ENCODE measurements at places on chromosomes 3 and 15. TPM values are rescaled to one million over a fixed set of nuclear protein-coding genes. Genes with fewer than 3 reads are reported as not detected.

- no peak for DNase-seq
These were observed 55.8 kb downstream of the PRKCI start for GRCh38 chr3:170277833-170278580.

- DNase-seq = no peak
These were observed 63.4 kb downstream of the EOMES start for GRCh38 chr3:27658741-27659140.

- DNase-seq = no peak
These were observed 13.0 kb upstream of the ACAP2 start for GRCh38 chr3:195455789-195456188.

- no peak for DNase-seq
These were observed 82.2 kb downstream of the CPN2 start for GRCh38 chr3:194268654-194269512.

DNA sequence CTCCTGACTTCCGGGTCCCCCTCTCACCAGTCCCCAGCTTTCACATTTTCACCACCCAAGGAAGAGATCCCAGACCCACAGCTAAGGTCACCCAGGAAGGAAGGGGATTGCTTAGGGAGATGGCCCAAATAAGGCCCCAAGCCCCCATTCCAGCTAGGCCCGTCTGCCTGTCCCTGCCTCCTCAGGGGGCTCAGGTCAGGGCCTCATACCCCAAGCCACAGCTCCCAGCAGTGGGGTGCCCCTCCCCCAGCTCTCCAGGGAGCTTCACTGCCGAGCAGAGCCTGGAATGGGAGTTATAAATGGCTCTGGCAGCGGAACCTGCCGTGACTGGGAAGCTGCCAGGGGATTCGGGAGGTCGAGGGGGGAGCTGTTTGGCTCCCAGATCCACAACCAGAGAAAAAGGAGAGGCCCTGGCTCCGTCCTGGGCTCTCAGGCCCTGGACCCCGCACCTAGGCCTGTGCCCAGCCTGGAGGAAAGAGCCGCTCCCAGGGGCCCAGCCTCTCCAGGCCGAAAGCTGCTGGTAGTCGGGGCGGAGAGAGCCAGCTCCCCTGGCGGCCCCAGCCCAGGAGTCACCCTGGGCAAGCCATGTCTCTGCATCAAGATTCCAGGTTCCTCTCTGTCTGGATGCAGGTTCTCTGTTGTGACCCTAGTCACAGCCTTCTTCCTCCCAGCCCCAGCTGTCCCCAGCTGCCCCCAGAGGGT lies 550 bp downstream of the CCDC9B start:
- no peak for DNase-seq

DNA sequence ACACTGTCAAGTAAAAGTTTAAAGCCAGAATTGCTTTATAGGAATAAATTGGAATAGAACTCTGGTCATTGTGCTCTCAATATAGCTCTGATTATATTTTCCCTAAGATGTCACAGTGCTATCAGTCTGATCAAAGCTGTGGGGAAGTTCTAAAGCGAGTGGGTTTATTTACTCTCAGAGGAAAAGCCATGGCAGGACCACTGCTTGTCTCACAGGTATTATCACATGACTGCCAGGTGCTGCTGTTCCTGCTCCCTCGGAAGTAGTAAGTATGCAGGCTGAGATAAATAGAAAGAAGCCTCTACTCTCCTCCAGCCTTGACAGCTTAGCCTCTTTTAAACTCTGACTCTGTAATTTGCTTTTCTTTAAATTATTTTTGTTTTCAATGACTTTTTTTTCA lies 49.1 kb upstream of the UTS2B start:
- DNase-seq = no peak

DNA sequence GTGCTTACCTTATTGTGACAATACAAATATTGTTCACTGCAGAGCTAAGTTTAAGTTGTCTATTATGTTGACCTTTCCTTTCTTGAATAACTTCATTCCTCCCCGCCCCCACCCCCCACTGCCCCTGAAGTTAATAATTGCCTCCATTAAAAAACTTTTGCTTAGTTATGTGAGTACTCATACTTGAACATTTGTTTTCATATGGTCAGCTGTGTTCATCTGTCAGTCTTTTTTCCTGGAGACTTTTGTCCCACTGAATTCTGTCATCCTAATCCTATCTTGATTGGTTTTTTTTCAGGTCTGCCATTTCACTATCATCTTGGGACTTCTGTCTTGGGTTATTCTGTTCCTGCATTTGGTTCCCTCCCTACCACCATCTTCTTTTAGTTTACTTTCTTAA lies 8.5 kb downstream of the SLC25A36 start:
- no peak for DNase-seq

GRCh38 chr3:107986505-107986904 lies 104.3 kb downstream of the CD47 start:
- DNase-seq = no peak

DNA sequence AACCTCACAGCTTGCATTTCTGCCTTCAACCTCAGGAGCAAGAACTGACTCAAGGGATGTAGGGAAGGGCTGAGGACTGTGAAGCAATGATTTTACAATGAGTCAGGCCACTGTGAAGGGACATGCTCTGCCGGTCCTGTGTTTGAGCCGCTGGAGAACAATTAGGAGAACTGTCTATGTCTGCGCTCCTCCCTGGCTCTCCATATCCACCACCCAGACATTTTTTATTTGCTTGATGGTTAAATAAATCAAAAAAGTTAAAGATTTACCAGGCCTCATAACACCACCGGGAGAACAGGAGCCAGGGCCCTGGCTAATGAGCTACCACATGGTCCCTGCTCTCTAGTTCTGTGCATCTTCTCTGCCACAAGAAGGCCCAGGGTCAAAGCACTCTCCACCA lies 29.6 kb downstream of the SEC61A1 start:
- DNase-seq = no peak

GRCh38 chr3:15933439-15934139 lies 135.8 kb upstream of the ANKRD28 start:
- no peak for DNase-seq

GRCh38 chr3:42025370-42026138 lies 63.7 kb upstream of the ULK4 start:
- peak; percentile 84 for DNase-seq

- no peak for DNase-seq
These were observed 25.1 kb downstream of the SLC6A20 start for GRCh38 chr3:45771166-45771775.

- DNase-seq = peak; percentile 51
These were observed 2.6 kb downstream of the PLA2G4F start for GRCh38 chr15:42153874-42154211.

DNA sequence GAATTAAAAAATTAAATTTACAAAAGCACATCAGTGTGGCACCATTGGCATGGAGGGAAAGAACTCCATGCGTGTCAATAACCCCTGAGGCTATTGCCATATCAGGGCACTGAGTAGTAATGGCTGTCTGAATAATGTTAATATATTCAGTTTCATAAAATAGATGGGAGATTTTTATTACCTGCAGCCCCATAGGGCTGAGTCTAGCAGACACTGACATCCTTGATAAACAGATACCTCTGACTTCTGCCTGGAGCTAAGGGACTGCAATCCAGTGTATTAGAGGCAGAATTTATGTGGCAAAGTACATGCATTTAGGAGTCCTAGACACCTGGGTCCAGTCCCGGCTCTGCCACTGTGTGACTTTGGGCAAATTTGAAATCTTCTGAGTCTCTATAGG lies 38.8 kb upstream of the SV2B start:
- no peak for DNase-seq

DNA sequence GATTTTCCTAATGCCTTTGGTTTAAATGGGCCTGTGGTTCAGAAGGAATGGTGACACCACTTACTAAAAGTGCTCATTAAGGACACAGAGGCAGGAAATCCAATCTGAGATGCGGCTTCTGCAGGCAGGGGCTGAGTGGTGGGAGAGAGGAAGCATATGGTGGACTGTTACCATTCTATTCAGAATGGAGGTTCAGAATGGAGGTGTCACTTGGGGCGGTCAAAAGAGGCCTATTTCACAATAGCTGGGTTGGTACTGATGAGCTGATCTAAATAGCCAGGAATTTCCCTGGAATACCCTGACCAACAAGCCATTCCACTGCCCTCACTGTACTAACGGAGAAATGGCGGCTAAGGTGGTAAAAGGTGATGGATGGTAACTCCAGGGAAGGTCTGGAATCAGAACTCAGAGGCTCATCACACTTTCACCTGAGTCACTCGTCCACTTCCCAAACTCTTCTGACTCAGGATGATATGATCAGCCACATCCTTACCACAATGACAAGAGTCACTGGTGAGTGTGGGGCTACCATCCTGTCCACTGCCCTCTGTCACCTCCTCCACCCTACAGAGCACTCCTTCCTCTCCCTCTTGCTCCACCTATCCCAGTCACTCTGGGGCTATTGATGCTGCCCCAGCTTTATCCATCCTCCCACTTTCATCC lies 15.7 kb downstream of the RFT1 start:
- DNase-seq = no peak

DNA sequence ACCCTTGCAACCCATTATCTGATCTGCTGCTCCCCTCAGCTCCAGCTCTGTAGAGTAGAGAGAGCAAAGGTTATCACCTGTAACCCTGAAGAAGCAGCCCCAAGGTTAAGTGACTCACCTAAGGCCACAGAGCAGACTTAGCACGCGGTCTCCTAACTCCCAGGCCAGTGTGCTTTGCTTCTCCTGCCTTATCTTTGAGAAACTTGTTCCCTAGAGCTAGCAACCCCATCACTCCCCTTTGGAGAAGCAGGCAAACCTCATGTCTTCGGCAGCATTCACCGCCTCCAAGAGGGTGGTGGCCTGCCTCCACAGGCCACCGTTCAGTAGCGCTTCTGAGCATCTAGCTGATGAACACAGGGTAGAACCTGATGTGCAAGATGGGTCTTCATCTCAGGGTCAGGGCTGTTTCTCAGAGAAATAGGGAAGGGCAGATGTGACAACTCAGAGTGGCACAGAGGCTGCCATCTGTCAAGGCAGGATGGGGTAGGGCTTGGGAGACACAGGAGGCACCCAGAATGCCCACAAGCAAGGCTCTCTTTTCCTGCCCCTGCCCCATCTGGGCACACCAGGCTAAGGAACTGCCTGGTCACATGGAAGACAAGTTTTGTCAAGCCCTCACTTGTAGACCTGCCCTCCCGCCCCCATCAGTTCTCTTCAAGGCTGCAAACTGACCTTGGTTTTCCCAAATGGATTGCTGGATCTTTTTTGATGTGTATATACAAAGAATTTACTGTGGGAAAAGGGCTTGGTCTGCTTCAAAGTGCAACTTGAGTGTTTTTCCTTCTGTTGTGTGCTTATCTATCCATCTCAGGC lies 34.9 kb upstream of the CLK3 start:
- peak; percentile 22 for DNase-seq

DNA sequence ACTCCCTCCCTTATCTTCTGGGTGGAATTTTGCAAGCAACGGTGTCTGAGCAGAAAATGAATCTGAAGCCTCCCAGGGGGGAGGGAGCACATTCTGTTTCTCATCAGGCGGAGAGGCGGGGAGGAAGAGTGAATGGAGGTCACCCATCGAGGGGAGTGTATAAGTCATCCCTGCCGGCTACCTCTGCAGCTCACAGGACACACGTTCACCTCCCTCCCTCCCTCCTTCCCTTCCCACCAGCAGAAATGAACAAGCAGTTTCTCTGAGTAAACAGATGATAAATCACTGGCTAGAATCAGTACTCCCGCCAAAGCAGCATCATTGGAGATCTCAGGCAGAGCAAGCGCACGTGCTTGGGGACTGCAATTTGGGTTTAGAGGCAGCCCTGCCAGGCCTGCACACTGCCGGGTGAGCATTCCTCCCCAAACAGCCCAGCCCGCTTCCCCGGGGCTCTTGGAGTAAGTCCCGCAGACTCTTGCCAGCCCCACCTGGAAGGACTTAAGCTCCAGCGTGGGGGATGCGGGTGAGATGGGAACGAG lies 38.3 kb downstream of the CPN2 start:
- DNase-seq = peak; percentile 73

GRCh38 chr3:112379020-112379690 lies 46.2 kb downstream of the CD200 start:
- no peak for DNase-seq

- DNase-seq = no peak
These were observed 16.3 kb downstream of the SV2B start for GRCh38 chr15:91116113-91117067.

GRCh38 chr3:56476771-56477170 lies 8.5 kb upstream of the ERC2 start:
- no peak for DNase-seq

DNA sequence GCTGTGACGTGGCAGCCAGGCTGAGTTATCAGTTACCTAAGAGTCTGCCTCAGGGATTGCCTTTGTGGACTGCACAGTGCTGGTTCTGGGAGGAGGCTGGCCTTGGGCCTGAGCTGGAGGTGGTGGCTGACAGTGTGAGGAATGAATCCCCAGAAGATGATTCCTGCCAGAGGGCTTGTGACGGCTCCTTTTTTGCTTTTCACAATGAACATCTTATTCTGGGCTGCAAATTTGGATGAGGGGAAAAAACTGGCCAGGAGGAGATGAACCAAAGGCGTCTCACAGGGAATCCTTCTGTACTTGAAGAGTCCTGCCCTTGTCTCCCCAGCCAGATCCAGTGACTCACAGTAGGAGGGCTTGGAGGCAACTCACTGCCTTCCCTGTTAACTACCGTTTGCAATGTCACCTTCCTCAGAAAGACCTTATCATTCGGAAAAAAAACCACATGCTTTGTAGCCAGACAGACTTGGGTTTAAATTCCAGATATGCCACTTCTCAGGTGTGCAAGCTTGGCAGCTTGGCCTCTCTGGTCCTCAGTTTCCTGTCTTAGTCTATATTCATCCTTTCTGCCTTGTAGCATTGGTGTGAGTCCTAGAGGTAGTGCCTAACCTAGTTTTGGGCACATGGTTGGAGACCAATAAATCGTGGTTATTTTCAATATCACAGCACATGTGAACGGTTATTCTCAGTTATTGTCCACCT lies 19.1 kb downstream of the ST6GAL1 start:
- DNase-seq = no peak

DNA sequence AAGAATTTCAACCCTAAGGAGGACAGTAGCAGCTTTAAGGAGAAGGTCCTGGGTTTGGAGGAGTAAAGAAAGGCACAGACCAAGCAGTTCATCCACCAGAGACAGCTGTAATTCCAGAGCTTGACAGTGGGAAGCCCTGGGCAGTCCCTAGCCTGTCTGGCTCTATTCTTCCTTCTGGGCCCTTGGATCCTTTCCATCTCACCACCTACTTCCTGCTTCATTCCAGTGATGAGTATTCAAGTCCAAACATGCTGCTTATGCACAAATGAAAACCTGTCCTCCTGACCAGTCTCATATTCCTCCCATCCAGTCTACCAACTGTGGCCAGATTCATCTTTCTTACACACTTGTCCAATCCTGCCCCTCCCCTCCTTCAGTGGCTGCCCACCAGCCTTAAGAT lies 171.4 kb downstream of the CNTN3 start:
- no peak for DNase-seq

DNA sequence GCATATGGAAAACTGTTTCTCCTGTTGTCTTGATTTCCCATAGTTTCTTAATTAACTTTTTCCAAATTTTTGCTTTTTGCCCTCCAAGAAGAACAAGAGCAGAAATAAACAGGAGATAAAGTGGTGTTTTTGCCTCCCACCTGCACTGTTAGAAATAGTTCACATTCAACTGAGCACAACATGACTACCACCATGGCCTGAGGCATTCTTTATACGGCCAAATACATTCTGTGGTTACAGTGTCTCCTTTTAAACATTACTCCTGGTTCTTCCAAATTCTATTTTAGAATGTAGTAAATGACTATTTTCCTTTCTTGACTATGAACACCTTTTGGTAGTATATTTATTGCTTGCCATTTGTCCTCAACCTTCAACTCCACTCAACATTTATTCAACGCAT lies 98.5 kb downstream of the LARS2 start:
- no peak for DNase-seq

- DNase-seq = no peak
These were observed 843.2 kb downstream of the CADM2 start for GRCh38 chr3:85801955-85802354.

Gene NRROS
- 7.8 TPM for polyA plus RNA-seq

Gene ACTC1
- polyA plus RNA-seq = 0.90 TPM

Gene TRPM1
- 0.06 TPM for polyA plus RNA-seq

Gene XXYLT1
- 2.7 TPM for polyA plus RNA-seq

Gene DUOX1
- 0.06 TPM for polyA plus RNA-seq

Gene KLHL25
- 1.00 TPM for polyA plus RNA-seq
